ENCODE measurements at places on chromosomes 12 and 14.

GRCh38 chr14:27727251-27727770 lies 1039.3 kb upstream of the FOXG1 start:
- DNase-seq = no peak

DNA sequence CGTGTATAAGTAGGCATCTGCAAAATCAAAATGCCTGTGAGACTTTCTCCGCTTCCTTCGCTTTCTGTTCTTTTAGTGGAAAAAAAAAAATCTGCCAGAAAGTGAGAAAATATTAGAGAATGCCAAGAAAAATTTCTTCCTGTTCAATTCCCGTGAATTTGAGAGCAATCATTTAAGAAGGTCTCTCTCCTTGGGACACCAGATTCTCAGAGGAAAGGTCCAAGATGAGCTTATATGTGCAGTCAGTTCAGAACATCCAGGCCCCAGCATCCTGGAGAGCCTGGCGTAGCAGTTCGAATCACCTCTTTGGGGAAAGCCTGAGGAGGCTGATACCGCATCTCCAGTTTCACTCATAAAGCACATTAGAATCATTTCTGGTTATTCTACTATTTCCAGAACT lies 912.8 kb downstream of the GALC start:
- no peak for DNase-seq

GRCh38 chr12:99087278-99087677 lies 442.2 kb downstream of the APAF1 start:
- DNase-seq = no peak

GRCh38 chr12:6868211-6869048 lies 1.1 kb downstream of the TPI1 start:
- peak; percentile 53 for DNase-seq

- no peak for DNase-seq
Measured at GRCh38 chr14:50031602-50032313, 84.6 kb downstream of the VCPKMT start.

DNA sequence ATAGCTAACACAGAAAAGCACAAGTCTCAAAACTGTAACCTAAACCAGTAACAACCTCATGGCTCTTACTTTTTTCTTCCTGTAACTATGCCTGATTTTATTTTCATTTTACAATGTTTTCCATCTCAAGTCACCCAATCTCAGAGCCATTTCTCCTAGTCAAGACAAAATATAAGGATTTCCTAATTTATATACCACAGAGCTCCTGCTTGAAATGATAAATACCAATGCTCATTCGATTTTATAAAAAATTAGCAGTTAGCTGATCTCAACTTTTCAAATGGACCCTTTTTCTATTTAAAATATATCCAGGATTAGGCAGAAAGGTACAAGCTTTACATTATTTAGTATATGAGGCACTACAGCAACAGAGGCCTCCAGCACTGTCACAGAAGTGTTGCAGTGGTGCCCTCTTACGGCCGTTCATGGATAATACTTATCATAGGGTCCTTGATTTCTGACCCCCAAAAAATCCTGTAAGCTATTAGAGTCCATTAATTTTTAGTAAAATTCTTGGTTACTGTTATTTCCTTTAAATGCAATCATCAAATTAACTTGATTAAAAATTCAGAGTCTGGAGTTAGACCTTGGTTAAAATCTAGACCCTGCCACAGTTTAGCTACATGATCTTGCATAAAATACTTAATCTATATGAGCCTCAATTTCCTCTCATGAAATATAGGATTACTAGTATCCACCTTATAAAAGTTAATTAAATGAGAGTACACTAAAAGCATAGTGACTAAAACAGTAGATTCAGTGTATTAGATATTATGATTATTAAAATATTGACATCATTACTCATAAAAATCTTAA lies 68.3 kb downstream of the SEC23A start:
- peak; percentile 37 for DNase-seq

Data from mesendoderm (in vitro differentiated cells).